ENCODE measurements at places on chromosomes 3 and 15.

GRCh38 chr3:189212681-189213080 lies 40.9 kb downstream of the TPRG1 start:
- DNase-seq = no peak

DNA sequence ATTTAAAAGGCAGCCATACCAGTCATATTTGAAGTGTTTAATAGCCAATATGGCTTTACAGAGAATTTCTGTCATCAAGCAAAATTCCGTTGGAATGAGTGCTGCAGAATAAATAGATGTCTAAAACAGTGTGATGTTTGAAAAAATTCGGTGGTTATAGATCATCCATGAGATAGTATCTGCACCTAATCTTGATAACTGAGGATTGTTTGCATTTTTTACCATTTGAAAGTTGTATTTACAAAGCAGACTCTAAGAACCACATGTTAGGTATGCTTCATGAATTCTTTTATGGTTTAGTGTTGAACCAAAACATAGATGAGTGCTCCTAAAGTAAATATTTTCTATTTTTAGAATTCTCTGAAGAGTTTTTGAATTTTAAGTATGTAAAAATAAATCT lies 476.1 kb downstream of the NAALADL2 start:
- DNase-seq = no peak

DNA sequence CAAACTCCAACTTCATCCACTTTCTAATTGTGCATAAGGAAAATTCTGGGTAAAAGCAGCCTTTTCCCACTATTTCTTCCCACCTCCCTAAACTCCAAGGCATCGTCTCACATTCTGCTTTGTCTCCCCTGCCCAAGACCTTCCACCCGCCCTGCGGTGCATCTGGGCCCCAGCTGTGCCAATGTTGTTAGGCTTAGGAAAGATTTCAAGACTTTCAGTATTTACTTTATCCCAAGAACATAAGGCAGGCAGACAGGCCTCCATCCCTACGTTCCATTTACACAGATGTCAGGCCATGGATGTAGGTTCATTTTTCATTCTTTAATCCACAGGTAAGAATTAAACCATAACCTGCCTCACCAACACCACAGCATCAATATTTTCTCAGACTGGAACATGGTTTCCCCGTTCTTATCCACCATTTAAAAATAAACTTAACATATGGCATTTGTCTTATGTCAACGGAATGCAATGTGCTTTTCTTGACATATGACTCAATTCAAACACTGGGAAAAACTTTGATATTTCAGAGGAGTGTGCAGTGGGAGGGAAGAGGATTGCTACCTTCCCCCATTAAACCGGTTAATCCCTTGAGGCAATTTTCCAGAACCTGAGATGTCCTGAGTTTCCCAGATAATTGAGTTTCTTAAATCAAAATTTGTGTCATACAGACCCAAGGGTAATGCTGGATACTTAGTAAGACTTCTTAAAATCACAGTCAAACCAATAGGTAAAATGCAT lies 238.0 kb upstream of the LRIG1 start:
- DNase-seq = no peak

- no peak for DNase-seq
Observed at GRCh38 chr3:193010191-193010590, 92.5 kb upstream of the MB21D2 start.

DNA sequence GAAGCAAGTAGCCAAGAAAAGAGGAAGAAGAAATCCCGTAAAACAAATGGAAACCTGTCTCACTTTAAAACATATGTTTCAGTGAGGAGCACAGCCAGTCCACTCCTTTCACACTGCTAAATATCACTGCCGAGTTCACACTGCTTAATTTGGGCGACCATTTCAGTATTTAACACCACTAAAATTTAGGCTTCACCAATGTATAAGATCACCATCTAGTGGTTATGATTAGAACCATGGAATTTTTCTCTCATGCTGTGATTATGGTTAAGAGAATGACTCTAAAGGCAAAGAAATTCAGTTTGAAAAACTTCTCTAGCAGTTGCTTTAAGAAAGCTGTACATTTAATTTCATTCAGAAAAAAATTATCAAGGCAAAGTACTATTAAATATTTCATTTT lies 16.6 kb downstream of the SLC4A7 start:
- DNase-seq = no peak

DNA sequence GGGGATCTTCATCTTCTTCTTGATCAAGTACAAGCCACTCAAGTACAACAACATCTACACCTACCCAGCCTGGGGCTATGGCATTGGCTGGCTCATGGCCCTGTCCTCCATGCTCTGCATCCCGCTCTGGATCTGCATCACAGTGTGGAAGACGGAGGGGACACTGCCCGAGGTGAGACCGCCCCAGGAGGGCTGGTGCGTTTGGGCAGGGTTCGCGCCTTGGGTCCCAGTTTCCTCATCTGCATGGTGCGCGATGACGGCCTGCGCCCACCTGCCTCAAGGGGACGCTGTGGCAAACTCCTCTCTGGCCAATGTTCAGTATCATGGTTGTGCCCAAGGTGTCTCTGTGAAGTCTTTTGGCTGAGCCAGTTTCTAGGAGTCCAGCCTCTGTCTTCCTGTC lies 57.5 kb upstream of the SLC6A1 start:
- DNase-seq = no peak

- DNase-seq = no peak
Observed at GRCh38 chr15:38702178-38702912, 137.7 kb upstream of the RASGRP1 start.

DNA sequence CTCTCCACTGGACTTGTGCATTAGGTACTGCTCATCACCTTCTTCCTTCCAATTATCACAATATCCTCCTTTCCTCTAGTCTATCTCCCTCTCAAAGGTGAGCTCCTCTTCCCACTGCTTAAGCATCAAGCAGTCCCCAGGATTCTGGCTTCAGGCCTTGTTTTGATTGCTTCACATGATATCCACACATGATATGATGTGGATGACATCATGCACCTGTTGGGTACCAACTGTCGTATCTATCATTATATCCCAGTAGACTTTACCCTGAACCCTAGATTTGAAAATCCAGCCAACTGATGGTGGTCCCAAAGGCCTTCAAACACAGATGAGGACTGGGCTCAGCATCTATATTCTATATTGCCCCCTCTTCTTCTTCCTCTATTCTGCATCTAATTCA lies 104.9 kb downstream of the MFSD1 start:
- DNase-seq = no peak

GRCh38 chr3:124688581-124689454 lies 41.4 kb upstream of the UMPS start:
- peak; percentile 44 for DNase-seq

- DNase-seq = no peak
Observed at GRCh38 chr15:69282104-69282743, 16.5 kb upstream of the PAQR5 start.

- DNase-seq = no peak
Observed at GRCh38 chr3:89256882-89257281, 149.5 kb downstream of the EPHA3 start.

GRCh38 chr3:188656196-188656982 lies 502.4 kb downstream of the LPP start:
- DNase-seq = no peak

- DNase-seq = no peak
Observed at GRCh38 chr3:134656211-134656800, 5.5 kb upstream of the KY start.

All from ovary (tissue), 10 donors.